ENCODE measurements at places on chromosomes 11 and 22. TPM values are rescaled to one million over a fixed set of nuclear protein-coding genes. Genes with fewer than 3 reads are reported as not detected.

OR56A3 gene
- not detected for total RNA-seq

C22orf31 gene
- total RNA-seq, result not detected

DDIAS gene
- 13.3 TPM for total RNA-seq

GGTLC2 gene
- total RNA-seq, result not detected

PLEKHA7 gene
- 46.9 TPM for total RNA-seq

TMPRSS13 gene
- not detected for total RNA-seq

DNHD1 gene
- 3.3 TPM for total RNA-seq

Measured in A549 treated with GW870086 at 1 μM for 4 hours (cell line).